ENCODE measurements at places on chromosomes 2 and 18.
A peak's percentile ranks its signal among the peaks of the same experiment; 100 is the strongest.

DNA sequence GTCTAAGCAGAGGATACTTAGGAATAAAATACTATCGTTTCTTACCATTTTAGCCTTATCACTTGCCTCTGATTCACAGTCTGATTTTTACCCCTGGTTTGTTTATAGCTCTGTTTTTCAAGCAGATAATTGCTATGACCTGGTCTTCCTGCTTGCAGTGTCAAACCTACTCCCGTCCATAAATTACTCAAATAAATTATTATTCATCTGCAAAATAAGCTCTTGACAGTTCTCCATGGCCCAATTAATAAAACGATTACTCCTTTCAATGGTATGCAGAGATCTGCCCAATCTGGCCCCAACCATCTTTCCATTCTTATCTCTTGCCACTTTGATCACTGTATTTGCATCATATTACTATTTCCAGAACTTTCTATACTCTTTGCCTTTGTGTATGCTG lies 354.0 kb downstream of the CCDC85A start:
- DNase-seq = no peak

DNA sequence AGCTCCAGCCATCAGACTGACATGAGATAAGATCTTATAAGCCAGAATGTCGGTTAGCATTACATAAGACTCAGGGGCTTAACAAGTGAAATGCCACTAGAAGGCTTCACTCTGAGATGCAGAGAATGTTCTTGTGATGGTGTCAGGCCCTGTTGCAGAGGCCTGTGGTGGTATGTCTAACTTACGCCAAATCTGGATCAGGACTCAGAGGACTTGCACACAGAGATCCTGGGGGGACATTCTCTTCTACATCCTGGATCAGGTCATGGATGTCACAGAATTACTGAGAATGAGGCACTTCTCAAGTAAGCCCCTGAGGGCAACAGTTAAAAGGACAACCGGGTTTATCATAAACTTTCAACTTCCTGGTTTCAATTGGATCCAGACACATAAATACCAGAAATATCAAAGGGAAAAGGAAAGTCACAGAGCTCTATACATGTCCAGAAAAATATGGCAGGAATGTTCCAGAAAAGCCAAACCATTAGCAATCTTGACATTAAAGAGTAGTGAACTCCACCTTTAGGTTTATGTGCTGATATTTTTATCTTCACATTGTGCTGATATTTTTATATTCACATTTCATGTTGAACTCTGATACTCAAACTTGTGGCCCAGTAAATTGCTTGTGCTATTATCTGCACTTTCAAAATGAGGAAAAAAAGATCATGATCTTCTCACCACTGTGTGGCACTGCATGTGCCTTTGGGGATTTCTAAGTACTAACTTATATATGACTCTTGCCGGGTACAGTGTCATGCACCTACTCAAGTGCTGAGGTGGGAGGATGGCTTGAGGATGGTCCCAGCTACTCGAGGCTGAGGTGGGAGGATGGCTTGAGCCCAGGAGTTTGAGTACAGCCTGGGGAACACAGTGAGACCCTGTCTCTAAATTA lies 137.5 kb upstream of the RNF152 start:
- DNase-seq = no peak

- DNase-seq = peak; percentile 90
Measured at GRCh38 chr18:79988451-79989194, at the start of gene TXNL4A. Gene TXNL4A (minus strand): TSS chr18:79988563. CDS start chr18:79988392, 171 bp downstream.

GRCh38 chr2:200399046-200399445 lies 92.6 kb downstream of the SPATS2L start:
- DNase-seq = no peak

DNA sequence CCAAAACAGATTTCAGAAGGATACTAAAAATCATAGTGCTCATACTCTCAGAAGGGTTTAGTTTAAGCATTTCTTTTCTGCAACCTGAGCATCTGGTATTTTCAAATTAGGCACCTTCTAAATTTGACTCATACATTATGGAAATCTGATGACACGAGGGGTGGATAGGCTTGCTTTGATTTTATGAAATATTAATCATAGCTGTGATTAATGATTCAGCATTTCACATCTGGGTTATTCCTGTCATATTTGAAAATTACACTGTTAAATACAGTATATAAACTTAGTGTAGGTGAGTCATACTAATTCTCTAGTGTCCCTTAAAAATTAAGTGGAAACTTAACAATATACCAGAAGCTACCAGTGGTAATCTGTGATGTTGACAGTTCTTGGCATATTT lies 47.7 kb downstream of the MRPS9 start:
- DNase-seq = no peak

- no peak for DNase-seq
Measured at GRCh38 chr18:877238-877637, 27.4 kb upstream of the ADCYAP1 start.

DNA sequence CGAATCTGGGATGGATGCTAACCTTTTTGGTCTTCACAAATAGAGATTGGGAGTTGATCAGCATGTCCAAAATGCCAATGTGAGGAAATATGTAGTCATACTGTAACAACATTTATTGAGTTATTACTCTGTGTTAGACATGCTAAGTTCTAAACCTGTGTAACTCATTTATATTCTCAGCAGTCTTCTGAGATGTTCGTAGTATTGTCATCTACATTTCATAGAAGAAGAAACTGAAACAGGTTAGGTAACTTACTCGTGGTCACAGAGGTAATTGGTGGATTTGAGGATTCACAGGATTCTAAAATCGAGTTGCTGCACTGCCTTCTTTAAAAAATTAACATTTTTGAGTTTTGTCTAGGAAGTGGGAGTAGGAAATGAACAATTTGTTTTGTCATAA lies 162.1 kb downstream of the UBE2E3 start:
- DNase-seq = no peak

- no peak for DNase-seq
Measured at GRCh38 chr18:44899832-44900231, 219.1 kb downstream of the SETBP1 start.

GRCh38 chr2:214006601-214007000 lies 404.3 kb upstream of the VWC2L start:
- no peak for DNase-seq

GRCh38 chr2:236973343-236973980 lies 112.2 kb upstream of the COPS8 start:
- DNase-seq = no peak

- DNase-seq = no peak
Measured at GRCh38 chr18:78796693-78797455, 182.7 kb upstream of the SALL3 start.

DNA sequence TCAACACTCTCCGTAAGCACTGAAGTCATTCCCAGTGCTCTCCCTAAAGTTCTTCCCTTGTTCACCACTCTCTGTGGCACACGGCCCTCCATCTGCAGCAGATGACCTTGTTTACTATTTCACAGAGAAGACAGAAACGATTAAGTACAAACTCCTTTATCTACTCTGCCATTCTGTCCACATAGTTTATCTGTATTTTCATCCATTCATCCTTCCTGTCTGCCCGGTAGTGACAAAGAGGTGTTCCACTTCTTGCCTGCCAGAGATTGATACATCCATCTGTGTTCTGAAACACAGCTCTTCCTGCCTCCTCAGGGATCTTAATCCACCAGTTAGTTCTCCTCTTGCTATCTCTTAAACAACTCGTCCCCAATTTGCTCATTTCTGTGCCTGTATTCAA lies 77.9 kb upstream of the CD226 start:
- no peak for DNase-seq

GRCh38 chr2:105843476-105844374 lies 99.0 kb downstream of the NCK2 start:
- DNase-seq = no peak

DNA sequence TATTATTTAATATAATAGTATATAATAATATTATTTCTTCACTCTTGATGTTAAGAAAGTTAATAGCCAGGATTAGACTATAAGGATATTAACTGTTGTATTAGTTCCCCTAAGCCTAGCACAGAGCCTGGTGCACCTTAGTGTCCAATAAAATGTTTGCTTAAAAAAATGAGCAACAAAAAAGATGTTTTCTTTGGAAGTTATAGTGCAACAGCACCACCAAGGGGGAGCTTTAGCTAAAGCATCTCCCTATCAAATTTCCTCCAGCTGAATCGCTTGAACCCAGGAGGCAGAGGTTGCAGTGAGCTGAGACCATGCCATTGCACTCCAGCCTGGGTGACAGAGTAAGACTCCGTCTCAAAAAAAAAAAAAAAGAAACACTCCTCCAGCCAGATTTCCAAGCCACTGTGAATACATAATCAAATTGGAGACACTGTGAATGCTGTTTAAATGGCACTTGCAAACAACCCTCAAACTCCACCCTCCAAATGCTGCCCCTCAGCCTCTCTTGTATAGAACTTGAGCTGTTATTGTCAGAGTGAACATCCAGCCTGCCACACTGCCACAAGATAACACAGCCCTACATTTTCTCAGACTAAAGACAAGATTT lies 221.9 kb downstream of the DYM start:
- DNase-seq = no peak

DNA sequence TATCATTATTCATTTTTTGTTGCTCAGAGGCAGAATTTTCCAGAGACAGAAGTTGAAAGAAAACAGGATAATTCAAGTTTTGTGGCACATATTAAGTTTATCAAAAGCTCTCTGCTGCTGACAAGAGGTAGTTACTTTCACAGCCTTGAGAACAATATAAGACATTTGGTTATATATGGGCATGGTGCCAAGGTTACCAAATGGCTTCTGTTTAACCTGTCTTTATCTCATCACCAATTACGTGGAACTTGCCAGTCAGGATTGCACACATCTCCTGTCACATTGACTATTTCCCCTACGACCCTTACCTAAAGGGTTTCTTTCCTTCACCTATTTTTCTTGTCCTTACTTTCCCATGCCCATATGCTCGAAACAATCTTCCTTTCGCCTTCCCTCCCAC lies 35.9 kb downstream of the KLF7 start:
- no peak for DNase-seq

DNA sequence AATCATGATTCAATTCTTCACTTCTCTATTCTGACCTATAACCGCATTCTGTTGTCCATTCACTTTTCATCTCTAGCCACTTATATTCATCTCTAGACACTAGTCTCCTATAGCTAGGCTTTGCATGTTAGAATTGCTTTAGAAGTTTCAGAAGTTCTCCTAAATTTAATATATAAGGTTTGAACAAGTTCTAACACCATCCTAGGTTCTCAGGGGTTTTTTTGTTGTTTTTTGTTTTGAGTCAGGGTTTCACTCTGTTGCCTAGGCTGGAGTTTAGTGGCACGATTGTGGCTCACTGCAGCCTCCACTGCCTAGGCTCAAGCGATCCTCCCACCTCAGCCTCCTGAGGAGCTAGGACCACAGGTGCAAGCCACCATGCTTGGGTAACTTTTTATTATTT lies 19.9 kb downstream of the WDSUB1 start:
- DNase-seq = no peak

- no peak for DNase-seq
Measured at GRCh38 chr2:237092920-237093781, 7.5 kb downstream of the COPS8 start.

GRCh38 chr2:162370931-162371330 lies 27.0 kb downstream of the GCA start:
- DNase-seq = no peak

GRCh38 chr2:80560326-80560725 lies 255.8 kb upstream of the LRRTM1 start:
- no peak for DNase-seq

GRCh38 chr18:56575819-56576663 lies 62.4 kb downstream of the TXNL1 start:
- no peak for DNase-seq

GRCh38 chr2:66573821-66574233 lies 138.9 kb downstream of the MEIS1 start:
- DNase-seq = no peak

DNA sequence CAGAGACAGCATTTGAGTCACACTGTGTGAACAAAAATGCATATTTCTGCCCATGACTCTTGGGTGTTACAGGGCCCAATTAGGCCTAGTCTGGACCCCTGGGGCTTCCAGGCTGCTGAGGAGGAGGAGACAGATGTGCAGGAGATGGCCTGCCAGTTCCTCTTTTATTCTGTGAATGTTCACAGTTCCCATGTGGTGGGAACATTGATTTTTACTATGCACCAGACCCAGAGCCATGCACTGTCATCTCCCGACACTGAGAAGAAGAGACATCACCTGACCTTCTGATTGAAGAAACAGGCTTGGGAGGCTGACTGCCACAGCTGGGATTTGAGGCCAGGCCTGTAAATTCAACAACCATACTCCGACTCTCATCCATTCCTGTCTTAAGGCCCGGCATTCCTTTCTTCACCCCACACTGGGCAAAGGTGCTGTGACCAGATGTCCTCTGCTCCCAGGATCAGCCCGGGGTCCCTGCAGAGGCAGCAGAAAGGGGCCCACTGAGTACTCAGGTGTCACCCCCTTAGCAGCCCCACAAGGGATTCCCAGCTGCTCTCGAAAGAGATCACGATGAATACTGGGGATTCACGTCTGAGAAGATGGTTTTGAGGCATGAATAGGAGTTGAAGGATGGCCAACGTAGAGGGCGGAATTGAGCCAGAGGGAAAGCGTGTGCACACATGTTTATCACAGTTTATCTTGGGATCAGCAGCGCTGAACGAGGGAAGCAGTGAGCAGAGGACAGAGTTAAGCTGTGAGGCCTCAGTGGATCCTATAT lies 3.6 kb upstream of the TFCP2L1 start:
- no peak for DNase-seq

GRCh38 chr2:85307527-85307897 lies 20.3 kb downstream of the TGOLN2 start:
- no peak for DNase-seq

DNA sequence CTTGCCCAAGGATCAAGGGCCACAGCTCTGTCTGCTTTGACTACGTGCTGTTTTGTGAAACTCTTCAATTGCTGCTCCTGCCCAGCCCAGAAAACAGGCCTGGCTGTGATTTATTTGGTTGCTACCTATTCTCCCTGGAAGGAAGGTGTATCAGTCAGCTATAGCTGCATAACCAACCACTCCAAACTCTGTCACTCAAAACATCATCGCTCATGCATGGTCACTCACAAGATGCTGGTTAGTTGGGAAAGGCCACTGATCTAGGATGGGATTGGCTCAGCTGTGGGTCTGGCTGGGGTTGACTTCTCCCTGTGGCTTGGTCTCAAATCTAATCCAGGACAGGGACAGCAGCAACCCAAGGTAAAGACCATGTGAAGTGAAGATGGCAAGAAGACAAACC lies 14.6 kb downstream of the TEX51 start:
- DNase-seq = no peak

DNA sequence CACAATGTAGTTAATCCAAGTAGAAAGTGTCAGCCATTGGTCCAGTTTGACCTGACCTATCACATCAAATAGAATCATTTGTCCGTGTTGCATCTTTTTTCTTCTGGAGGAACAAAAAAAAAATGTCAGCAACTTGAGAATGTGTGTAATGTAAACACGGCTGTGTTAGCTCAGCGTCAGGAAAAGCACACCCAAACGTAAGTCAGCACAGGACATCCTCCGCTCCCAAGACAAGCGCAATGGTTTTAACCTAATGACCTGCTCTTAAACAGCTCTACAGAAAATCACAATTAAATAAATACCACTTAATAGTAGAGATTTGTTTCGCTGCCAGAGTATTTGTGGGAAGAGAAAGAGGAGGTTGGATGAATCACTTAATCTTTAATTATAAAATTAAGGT lies 59.4 kb downstream of the OSR1 start:
- DNase-seq = no peak

- DNase-seq = no peak
Measured at GRCh38 chr2:36455011-36455410, 99.4 kb downstream of the CRIM1 start.
